NCI-H1694 (cell line): ENCODE measurements at places on chromosomes 2 and 18.

DNA sequence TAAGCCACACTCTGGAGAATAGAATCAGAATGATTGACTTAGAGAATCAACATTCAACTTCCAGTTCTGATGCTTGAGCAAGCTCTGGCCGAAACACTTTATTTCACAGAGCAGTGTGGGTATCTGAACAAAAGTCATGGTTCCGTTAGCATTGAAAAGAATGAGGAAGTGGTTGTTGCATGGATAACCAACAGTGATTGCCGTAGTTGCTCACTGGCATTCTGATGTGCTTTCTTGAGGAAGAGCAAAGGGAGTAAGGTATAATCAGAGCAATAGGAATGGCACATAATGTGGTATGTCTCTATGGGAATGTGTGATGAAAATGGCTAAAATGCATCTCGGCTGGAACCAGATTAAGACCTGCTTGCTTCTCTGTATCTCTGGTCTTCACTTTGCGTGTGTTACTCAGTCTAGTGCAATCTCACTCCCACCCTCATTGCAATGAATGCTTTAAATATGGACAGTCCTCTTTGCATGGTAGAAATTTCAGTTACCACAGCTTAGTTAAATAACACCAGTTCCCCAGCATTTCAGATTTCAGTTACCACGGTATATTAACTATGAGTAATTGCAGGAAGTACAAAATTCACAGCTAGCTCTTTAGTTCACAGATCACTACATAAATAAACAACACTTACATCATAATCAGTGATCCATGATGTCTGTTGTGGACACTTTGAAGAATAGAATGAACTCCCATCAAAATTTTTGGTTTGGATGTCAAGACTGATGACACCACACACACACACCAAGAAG, 7.8 kb upstream of the RAB12 start:
- no peak for DNase-seq

- peak; percentile 30 for DNase-seq
These were observed 305.8 kb downstream of the TSN start for GRCh38 chr2:122061206-122061605.

GRCh38 chr2:206783718-206784117, 18.3 kb downstream of the FASTKD2 start:
- DNase-seq = no peak

- DNase-seq = no peak
These were observed 593 bp downstream of the SP140L start for GRCh38 chr2:230327418-230328154.

DNA sequence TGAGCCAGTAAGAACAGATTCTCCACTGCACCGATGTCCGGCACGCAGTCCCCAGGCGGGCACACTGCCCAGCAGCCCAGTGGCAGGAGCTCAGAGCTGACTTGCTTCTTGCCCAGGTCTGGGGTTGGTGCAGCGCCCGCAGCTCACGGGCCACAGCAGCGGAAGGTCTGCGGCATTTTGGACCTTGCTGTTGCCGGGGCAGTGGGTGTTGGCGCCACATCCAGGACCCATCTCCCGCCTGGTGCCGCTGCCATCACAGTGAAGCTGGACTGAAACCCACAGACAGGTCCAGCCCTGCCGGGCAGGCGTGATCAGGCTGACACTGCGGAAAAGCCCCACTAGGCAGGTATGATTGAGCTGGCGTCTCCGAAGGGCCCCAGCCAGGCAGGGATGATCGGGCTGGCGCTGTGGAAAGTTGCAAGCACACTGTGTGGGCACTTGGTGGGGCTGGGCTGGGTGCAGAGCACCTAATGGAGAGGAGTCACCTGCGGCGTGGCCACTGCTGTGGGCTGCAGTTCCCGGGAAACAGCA, 75.5 kb downstream of the SLC66A2 start:
- DNase-seq = no peak

DNA sequence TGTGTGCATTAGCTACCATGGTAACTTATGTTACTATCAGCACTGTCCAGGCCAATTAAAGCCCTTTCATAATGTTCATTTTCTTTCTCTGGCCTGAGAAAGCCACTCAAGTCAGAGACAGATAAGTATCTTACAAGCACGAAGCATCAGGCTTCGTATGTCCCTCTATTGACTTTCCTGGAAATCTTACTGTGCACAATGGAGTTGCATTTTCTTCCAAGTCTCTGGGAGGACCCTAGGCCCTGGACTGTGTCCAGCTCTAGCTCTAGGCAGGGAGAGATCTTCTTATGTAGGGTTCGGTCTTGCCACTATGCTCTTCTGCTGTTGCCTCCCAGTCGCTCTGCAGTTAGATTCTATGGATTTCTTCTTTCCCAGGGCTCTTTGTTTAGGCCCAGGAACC, 40.0 kb upstream of the ITGA6 start:
- DNase-seq = no peak

- no peak for DNase-seq
These were observed 37.2 kb downstream of the POU3F3 start for GRCh38 chr2:104891145-104891544.

- DNase-seq = no peak
These were observed 592.0 kb upstream of the LRRTM1 start for GRCh38 chr2:80896576-80896975.

DNA sequence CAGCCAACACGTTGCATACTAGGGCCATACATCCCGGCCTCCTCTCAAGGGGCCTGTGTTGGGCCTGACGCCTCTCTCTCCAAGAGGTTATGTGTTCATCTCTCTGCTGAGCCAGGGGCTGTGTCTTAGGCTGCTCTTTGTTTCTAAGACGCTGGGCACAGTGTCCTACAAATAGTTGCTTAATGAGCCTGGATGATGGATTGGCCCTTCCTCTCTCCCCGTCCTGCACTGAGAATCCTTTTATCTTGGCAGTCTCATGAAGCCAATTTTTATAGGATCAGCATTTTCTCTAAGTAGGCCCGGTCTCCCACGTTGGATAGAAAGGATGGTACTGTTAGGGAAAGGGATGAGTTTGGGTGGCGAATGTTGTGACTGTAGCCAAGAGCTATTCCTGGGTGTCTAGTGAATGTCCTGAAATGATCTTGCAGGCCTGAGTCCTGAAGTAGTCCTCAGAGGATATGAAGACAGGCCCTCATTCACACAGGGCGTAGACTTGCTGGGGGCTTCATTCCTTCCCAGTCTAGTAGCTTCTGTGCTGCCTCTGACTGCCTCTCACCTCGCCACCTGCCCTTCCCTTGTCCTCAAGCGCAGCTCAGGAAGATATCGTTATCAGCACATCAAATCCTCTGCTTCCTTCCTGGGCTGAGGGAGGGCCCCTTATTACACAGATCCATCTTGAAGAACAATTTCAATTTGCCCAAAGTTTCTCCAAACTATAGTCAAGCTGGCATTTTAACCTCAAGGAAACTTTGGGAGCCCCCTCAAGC, 8.8 kb downstream of the LBH start:
- no peak for DNase-seq

GRCh38 chr2:172225786-172226185, 123.1 kb upstream of the DLX2 start:
- DNase-seq = no peak

DNA sequence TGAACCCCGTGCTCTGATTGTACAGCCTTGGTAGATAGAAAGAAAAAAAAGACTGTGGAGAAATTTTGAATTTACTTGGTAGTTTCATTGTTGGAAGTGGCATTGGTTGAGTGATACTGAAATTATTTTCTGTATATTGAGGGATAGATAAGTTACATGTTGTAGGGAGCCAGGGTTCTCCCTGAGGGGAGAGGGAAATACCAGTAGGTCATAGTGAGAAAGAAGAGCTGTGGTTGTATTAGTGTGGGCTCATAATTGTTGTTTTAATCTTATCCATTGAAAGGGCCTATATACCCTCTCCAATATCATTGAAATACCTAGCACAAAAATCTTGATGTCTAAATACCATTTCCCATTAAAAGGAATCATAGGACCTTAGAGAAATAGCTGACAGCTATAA, 16.9 kb upstream of the RAB31 start:
- no peak for DNase-seq

- DNase-seq = no peak
These were observed 317.6 kb upstream of the SMIM21 start for GRCh38 chr18:75745147-75745546.

DNA sequence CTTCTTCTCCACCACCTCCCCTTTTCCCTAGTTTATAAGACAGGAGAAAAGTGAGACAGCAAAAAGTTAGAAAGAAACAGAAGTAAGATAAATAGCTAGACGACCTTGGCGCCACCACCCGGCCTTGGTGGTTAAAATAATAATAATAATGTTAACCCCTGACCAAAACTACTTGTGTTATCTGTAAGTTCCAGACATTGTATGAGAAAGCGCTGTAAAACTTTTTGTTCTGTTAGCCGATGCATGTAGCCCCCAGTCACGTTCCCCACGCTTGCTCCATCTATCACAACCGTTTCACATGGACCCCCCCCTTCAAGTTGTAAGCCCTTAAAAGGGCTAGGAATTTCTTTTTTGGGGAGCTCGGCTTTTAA, 1.5 kb upstream of the BUB1 start:
- DNase-seq = no peak
